ENCODE measurements at places on chromosomes 1 and 21.
A peak's percentile ranks its signal among the peaks of the same experiment; 100 is the strongest.

GRCh38 chr1:53541761-53542550, 82.8 kb downstream of the DMRTB1 start:
- no peak for DNase-seq

GRCh38 chr1:85575363-85575995, 5.1 kb upstream of the CCN1 start:
- no peak for DNase-seq

DNA sequence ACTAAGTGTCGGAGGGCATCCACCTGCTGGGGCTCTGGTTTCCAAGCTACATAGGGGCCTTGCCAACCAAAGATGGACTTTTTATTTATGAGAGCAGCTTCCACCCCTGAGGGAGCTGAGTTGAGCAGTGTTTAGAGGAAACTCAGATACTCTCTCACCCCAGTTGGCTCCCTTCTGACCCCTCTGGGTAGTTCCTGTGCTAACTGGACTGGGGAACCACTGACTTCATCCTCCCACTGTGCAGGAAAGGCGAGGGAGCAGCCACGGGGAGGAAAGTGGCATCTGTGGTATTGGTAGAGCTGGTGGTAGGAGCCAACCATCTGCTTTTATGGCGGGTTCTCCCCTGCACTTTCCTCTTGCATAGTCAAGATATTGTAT, 70.4 kb downstream of the MPZL1 start:
- no peak for DNase-seq

- DNase-seq = peak; percentile 28
These were observed 238.6 kb downstream of the TRABD2B start for GRCh38 chr1:47758341-47759250.

DNA sequence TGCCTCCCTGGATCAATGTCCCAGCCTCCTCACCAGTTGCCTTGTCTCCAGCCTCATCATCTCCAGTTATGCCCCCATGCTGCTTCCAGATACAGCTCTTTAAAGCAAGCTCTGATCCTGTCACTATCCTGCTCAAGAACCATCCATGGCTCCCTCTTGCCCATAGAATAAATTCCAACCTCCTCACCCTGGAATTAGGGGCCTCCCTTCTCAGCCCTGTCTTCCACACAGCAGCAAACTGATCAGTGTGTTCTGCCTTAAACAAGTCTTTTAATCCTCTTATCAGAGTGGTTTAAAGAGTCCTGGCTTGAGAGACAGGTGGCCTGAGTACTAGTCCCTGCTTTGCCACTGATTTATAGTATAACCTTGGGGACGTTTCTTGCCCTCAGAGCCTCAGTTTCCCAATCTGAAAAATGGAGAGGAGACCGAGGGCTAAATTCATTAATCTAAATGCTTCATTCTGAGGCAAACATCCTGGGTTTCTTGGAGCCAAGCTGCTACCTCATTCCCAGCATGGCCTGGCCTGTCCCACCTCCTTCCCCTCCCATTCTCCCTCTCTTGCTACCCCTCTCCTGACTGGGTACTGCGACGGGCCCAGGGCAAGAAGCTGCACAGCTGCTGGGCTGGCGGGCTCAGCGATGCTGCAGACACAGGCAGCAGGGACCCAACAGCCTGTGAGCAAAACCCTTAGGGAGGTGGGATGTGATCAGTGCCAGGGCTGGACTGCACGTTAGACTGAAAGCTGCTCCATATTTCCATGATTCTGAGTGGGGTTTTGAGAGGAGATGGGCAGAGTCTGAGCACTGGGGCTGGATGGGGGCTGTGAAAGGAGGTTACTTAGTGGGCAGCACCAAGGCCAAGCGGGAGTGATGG, 221.4 kb downstream of the PTPRU start:
- DNase-seq = no peak

DNA sequence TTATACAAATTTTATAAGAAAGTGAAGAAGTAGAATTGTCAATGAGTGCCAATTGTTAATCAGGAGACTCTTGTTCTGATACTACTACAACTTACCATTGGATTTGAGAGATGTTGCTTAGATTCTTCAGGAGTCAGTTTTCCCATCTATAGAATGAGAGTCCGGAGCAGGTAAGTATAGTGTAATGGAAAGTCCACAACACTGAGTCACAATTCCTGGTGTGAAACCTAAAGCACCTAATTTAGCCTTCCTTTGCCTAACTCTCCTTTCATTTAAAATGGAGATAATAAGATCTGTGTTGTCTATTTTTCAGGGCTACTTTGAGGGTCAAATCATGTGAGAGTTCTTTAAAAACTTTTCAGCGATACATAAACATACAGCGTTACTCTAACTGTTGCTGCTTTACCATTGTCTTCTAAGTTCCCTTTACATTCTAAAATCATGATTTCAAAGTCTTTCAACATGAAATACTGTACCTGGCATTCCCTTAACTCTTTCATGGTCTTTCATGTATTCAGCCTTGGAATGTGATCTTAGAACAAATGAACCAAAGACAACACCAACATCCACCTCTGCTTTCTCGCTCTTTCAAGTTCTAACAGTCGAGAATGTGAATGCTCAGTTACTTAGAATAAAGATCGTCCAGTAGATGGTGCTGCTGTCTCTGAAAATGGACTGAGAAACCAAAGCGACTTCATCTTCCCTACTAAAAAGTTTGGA, 90.9 kb downstream of the SLC30A10 start:
- DNase-seq = no peak

GRCh38 chr1:125087247-125087646, 3902.5 kb downstream of the SRGAP2C start:
- DNase-seq = no peak

- DNase-seq = no peak
These were observed 50.2 kb downstream of the ZZZ3 start for GRCh38 chr1:77632216-77632615.

- DNase-seq = no peak
These were observed 75.8 kb upstream of the DPH5 start for GRCh38 chr1:101101360-101101759.
